ENCODE measurements at places on chromosomes 11 and 22.

- no peak for DNase-seq
Observed at GRCh38 chr11:45000918-45001317, 50.2 kb upstream of the TP53I11 start.

- DNase-seq, result no peak
Observed at GRCh38 chr11:12727563-12728211, 53.5 kb downstream of the TEAD1 start.

- no peak for DNase-seq
Observed at GRCh38 chr11:72375241-72375960, 58.9 kb downstream of the CLPB start.

DNA sequence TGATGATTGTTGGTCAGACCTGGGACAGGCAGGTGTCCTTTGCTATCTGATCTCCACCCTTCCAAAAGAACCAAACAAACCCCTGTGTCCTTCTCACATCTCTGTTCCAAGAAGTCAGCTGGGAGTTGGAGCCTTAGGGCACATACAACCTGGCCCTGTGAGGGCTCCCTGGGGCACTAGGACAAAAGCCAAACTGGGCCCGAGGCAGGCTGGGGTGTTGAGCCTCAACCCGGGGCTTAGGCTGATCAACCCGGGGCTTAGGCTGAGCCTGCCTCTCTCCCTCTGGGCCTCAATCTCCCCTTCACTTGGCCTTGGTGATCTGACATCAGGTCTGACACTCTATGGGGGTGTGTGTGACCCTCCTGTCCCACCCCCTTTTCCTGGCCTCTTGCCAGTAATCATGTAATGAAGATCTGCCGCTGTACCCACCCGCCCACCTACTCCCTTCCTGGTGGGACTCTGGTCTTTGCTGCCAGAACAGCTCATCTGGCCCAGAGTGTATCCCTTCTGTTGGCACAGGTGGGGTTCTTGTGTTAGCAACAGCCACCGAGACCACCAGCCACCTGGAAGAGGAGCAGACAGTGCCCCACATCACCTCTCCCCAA lies 22.8 kb upstream of the UVRAG start:
- no peak for DNase-seq

DNA sequence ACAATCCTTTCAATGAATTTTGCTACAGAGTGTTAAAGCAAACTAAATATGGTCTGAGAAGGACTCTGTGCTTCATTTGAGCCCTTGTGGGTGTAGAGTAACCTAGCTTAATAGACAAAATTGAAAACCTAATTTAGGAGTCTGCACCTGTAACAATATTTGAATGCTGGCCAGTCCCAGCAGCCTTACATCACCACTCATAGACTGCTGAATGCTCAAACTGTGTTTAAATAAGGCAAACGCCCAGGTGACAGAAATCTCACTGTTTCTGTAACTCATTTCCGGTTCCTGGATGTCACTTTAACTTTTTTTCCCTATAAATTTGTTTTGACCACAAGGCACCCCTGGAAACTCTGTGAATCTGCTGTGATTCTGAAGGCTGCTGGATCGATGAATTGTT lies 45.5 kb upstream of the GLYATL1B start:
- no peak for DNase-seq

DNA sequence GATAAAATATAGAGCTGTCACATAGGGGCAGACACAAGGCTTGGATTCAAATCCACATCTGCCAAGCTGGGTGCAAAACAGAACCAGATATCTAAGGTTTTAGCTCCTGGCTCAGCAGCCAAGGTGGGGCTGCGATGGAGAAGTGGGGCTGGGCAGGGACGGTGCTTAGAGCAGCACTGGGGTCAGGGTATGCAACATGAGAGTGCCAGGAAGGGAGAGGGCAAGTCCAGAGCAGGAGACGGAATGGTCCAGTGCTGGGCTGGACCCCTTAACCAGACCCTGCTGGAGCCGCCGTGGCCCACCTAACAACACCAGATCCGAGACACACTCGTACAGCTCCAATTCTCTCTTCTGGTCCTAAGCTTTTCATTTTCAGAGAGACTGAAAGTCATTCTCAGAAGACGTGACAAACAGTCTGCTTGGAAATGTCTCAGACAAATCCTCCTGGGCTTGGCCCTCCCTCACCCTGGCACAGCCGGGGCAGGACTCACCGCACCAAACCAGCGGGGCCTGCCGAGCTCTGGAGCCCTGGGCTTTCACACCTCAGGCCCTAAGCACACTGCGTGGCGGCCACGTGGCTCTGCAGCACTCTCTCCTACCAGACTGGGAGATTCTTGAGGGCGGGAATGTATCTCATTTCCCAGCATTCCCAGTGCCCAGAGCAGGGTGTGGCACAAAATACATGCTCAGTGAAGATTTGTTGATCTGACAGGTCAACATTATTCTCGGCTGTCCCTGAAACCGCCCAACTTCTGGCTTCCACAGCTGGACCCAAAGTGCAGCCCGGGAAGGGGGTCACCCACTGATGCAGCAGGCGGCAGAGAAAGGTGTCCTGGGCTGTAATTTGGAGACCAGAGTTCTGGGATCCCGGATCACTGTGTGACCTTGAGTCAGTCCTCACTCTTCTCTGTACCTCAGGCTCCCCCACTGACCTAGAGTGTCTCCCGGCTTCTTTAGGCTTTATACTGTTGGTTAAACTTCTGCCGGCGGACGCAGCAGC lies 11.6 kb downstream of the LRRC32 start:
- DNase-seq, result no peak
